Immature natural killer cell (primary cell): ENCODE measurements at places on chromosomes 6 and 20. TPM values are rescaled to one million over a fixed set of nuclear protein-coding genes. Genes with fewer than 3 reads are reported as not detected.
A peak's percentile ranks its signal among the peaks of the same experiment; 100 is the strongest.

DNA sequence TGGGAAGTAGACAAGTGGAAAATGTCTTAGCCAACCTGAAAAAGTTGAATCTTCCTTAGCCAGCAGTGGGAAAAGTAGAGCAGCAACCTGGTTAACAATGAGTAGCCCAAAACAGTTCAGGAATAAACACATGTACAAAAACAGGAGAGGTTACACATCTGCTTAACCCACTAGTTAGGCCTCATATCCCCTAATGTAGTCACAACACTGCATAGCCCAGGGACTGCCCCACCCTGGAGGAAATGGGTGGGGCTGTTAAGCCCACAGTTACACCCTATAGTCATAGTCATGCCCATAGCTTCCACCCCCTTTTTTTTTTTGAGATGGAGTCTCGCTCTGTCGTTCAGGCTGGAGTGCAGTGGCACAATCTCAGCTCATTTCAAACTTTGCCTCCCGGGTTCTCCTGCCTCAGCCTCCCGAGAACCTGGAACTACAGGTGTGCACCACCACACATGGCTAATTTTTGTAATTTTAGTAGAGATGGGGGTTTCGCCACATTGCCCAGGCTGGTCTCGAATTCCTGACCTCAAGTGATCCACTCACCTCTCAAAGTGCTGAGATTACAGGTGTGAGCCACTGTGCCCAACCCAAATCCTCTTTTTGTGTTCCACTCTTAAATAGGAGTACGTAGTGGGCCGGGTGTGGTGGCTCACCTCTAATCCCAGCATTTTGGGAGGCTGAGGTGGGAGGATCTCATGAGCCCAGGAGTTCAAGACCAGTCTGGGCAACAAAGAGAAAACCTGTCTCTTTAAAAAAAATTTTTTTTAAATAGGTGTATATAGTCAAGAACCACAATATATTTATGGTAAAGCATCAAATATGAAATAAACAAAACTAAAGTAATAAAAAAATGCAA is 24.5 kb downstream of the ILRUN start:
- peak; percentile 85 for DNase-seq

- DNase-seq, result no peak
These were observed 8.3 kb downstream of the TENT5A start for GRCh38 chr6:81744131-81744530.

- DNase-seq, result peak; percentile 50
These were observed at the start of gene POU3F2 for GRCh38 chr6:98834060-98835031. TSS of gene POU3F2 (plus strand) at chr6:98834574. CDS start at chr6:98834874, 300 bp downstream.

DNA sequence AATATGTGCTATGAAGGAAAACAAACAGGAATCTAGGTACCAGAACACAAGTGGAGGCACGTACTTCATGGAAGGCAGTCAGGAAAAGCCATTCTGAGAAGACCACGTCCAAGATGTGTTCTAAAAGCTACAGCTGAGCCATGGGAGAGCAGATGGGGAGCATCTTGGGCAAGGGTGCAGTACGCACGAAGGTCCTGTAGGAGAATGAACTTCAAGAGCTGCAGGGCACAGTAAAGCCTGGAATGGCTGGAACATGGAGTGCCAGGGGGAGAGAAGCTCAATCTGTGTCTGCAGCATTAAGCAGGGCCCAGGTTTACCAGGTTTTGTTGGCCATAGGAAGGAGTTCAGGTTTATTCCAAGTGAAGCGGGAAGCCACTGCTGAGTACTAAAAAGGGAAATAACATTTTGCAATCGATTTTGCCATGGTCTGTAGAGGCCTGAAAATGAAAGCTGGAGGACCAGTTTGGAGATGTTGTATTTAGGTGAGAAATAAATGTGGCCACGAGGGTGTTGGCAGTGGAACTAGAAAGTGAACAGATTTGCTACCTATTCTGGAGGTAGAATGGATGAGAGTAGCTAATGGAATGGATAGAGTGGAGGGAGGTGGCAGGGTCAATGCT is 29.9 kb downstream of the ADTRP start:
- DNase-seq, result no peak

GRCh38 chr6:83429857-83430610 is 817 bp downstream of the ME1 start:
- DNase-seq, result no peak

DNA sequence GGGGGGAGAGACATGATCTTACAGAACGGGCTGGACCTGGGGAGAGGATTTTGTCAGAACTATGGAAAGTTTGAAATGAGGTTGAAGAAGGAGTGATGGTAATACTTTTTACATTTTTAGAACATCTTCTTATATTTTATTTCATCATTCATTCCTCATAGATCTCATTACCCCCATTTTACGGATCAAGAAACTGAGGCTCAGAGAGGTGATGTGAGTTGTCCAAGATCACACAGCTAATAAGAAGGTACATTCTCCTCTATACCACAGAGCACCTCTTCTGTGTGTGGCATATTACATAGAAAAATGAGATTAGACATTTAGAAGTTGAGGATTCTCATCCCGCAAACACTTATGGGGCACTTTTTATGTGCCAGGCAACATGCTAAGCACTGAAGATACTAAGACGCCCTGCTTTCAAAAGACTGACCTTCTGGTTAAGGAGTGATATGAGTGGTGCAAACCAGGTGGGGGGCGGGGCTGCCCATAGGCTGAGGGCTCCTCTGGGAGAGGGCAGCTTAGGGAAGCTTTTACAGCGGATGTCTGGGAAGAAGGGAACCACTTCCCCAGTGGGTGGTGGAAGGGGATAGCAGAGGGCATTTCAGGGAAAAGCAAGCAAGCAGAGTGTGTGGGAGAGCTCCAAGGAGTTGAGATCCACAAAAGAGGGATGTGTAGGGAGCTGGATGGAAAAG is 17.4 kb upstream of the RNF39 start:
- no peak for DNase-seq

The ACSS2 gene
- polyA plus RNA-seq, result 4.9 TPM

The HLA-E gene
- polyA plus RNA-seq, result 4,179 TPM

The MAP7 gene
- polyA plus RNA-seq, result 0.41 TPM

GRCh38 chr6:81547149-81547548 is 205.3 kb downstream of the TENT5A start:
- DNase-seq, result no peak

The RBM38 gene
- polyA plus RNA-seq, result 89.1 TPM

The ZDHHC14 gene
- polyA plus RNA-seq, result 3.4 TPM

DNA sequence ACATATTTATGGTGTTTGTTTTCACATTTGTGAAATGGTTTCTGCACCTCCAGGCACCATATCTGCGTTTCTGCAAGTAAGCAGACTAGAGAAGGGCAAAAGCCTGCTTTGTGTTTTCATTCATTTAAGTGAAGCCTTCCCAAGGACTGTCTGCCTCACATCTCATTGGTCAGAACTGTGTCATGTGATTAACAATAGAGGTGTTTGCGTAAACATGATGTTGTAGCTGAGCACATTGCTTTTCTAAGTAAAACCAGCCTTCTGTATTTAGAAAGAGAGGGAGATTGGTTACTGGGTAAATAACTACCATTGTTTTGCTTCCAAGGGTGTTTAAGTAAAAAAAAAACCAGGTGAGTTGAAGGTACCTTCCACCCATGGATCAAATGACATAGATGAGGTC is 39.7 kb downstream of the SH3BGRL2 start:
- DNase-seq, result no peak

The CALHM6 gene
- polyA plus RNA-seq, result 103 TPM

The SYCP2 gene
- polyA plus RNA-seq, result 1.3 TPM

DNA sequence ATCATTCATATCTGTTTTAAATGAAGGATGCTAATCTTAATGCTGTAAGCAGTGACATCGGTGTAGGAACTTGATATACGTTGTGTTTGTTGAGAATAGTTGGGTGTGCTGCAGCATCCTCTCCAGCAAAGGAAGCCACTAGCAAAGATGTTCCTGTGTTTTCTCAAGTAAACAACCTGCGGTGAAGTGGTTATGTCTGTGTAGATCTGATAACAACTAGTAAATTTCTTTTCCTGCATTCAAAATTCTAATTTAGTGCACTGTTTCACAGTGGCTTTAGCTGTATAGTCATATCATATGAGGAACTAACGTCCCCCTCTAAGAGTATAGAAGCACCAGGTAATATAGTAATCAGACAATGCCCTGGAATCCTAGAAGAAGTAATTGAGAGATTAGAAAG is 38.7 kb downstream of the NCOA7 start:
- DNase-seq, result peak; percentile 37

The RREB1 gene
- polyA plus RNA-seq, result 3.3 TPM

GRCh38 chr6:15709651-15710269 is 46.9 kb upstream of the DTNBP1 start:
- DNase-seq, result no peak

DNA sequence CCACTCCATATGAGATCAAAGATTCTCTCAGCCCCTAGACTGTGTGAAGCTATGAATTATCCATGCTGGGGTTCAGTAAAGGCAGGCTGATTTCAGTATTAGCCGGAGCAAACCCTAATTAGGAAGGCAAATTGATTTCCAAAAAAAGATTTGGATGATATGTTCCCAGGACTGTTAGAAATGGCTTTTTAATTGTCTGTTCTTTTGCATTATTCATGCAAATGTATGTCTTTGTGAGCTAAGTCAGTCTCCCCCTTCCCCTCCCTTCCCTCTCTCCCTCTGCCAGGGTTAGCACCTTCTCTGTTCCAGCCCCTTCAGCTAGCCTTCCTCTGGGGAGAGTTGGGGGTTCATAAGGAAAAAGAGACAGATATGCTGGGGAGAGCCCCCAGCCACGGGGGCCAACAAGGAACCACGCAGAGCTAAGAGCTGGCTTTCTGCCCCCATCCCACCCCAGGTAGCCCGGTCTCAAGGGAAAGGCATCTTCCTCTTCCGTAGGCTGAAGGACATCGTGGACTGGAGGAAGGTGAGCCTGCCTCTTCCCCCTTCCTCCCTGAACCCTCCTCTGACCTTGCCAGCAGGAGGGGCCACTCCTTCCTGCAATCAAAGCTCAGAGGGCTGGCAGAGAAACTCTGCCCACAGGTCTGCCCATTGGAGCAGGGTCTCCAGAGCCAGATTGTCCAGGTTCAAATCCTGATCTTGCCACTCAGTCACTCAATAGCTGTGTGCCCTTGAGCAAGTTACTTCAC is 32.3 kb downstream of the PDRG1 start:
- DNase-seq, result no peak

The MUC21 gene
- polyA plus RNA-seq, result not detected

The CST2 gene
- polyA plus RNA-seq, result not detected

The BPIFB4 gene
- polyA plus RNA-seq, result not detected

GRCh38 chr6:163816441-163816840 is 401.9 kb downstream of the QKI start:
- no peak for DNase-seq

GRCh38 chr6:7139835-7140470 is 32.2 kb downstream of the RREB1 start:
- DNase-seq, result no peak

The MUCL3 gene
- not detected for polyA plus RNA-seq

DNA sequence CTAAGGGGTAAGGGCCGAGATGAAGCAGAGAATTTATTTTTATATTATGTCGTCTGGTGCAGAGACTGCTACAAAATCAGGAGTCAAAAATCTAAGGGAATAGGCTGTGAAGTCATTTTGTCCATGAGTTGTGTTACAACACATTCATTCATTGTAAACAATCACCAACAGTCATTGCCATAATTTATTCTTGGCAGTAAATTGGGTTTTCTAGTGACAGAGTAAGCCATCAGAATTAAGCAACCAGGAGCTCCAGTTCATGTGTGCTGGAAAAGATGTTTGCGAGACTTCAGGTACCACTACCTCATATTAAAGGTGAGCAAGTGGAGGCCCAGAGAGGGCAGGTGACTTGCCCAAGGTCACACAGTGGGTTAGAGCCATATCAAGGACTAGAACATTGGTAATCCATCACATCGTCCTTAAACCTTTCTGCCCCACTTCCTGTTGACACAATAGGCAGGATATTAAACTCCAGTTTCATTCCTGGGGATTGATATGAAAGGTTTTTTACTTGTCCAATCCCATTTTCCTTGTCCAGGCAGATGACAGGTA is 46.0 kb downstream of the E2F3 start:
- no peak for DNase-seq

DNA sequence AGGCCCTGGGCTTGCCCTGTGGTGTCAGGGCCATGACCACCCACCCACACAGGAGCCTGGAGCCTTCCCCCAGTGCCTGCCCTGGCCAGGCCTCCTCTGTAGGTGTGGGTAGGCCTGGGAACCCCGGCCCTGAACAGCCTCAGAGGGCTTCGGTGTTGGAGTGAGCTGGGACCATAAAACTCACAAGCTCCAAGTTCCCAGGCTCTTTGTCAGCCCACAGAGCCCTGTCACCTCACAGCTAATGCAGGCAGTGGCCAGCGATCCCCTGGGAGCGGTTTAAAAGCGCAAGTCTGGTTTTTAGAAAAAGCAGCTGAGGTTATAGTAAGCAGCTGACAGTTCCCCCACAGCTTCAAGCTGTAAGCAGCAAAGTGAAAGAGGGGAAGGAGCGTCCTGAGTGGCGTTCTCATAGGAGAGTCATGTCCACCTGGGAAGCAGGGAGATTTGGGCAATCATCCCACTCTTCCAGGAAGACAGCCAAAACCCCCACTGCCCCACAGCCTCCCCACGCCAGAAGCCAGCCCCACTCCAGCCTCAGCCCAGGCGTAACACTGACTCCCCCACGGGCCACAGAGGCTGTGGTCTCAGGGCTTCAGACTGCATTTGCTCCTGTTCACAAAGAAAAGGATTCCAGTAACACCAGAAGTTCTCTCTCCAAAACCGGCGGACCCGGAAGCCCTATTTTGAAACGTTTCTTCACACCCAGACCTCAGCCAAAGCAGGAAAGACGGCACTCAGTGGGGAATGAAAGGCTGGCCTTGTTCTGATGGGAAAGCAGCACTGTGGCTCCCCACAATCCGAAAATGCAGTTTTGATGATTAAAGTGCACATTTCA is 34.3 kb upstream of the FOXC1 start:
- DNase-seq, result no peak

- no peak for DNase-seq
These were observed 49.7 kb downstream of the JPH2 start for GRCh38 chr20:44137266-44137801.

- DNase-seq, result no peak
These were observed 2.3 kb upstream of the EPB41L1 start for GRCh38 chr20:36152261-36152660.

DNA sequence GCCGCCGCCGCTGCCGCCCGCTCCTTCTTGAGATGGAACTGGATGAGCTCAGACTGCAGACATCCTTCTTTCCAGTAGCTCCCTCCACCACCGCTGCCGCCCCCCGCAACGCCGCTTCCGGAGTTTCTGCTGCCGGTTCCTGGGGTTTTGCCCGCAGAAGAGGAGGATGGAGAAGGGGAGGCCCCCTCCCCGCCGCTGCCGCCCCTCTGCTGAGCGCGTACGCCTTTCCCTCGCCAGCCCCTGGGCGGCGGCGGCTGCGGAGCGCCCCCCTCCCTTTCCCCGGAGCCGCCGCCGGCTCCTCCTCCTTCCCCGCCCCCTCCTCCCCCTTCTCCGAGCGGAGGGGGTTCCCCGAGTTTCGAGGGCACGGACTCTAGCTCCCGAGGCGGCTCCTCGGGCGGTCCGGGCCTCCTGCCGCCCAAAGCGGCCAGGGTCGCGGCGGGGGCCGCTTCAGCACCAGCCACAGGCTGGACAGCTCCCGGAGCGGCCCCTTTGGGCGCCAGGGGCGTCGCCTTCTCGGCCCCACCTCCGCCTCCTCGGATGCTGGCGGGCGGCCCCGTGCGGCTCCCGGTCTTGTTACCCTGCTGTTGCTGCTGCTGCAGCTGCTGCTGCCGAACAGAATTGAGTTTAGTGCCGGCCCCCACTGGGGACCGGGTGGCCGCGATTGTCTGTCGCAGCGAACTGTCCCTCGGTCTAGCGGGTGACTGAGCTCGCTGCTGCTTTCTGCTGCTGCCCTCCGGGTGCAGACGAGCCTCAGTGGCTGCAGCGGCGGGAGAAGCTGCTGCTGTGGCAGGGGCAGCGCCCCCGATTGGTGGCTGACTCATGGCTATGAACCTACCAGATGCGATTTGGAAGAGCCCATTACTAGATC is 3.1 kb downstream of the MTCL3 start:
- DNase-seq, result peak; percentile 36
